Ovary (tissue), 10 donors: ENCODE measurements at places on chromosomes 13 and 19. TPM values are rescaled to one million over a fixed set of nuclear protein-coding genes. Genes with fewer than 3 reads are reported as not detected.

- no peaks in the 10 kb centered on the region for H3K4me1 ChIP-seq
- H3K27me3 ChIP-seq, result no peaks in the 10 kb centered on the region
- DNase-seq, result no peak
- no peaks in the 10 kb centered on the region for H3K36me3 ChIP-seq
- H3K27ac ChIP-seq, result no peak overlapping the region
- no peak overlapping the region for H3K4me3 ChIP-seq
These were observed 19.6 kb downstream of the KCNC3 start for GRCh38 chr19:50309396-50310125.

GRCh38 chr13:110109910-110110309, 197.0 kb downstream of the COL4A1 start:
- DNase-seq, result peak; percentile 50
- H3K27ac ChIP-seq, result no peak overlapping the region
- no peaks in the 10 kb centered on the region for H3K36me3 ChIP-seq
- H3K4me3 ChIP-seq, result no peak overlapping the region

DNA sequence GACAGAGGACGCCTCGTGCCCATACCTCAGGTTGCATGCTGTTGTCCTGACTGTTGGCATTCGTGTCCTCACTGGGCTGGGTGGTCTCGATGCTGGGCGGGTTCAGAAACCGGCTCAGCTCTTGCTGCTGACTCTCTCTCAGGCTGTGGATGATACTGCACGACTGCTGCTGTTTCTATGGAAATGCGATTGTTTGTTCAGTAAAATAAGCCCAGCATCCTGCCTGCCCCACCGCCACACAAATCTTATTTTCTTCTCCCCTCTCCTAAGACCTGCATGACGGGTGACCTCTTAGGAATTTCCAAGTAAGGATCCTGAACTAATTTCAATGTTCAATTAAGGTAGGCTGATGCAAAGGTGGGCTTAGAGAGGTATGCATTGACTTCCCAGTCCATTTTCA, 356.5 kb downstream of the NALCN start:
- DNase-seq, result no peak
- no peaks in the 10 kb centered on the region for H3K27me3 ChIP-seq

- H3K27me3 ChIP-seq, result no peaks in the 10 kb centered on the region
- no peak overlapping the region for H3K4me3 ChIP-seq
- H3K4me1 ChIP-seq, result no peaks in the 10 kb centered on the region
- H3K27ac ChIP-seq, result no peak overlapping the region
- DNase-seq, result no peak
These were observed 22.8 kb upstream of the RNF17 start for GRCh38 chr13:24741016-24741662.

The CGB1 gene
- not detected for total RNA-seq

The SBK2 gene
- not detected for total RNA-seq

DNA sequence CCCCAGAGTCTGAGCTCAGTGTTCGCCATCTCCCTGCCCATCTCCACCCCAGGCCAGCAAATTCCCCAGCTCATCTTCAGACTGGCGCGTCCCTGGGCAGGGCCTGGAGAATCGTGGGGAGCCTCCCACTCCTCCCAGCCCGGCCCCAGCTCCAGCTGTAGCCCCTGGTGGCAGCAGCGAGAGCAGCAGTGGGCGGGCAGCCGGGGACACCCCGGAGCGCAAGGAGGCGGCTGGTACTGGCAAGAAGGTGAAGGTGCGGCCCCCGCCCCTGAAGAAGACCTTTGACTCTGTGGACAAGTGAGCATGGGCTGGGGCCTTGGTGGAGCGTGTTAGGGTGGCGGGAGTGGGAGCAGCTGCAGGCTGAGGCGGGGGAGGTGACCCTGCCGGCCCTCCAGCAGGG, 8.4 kb upstream of the PRR19 start:
- H3K4me3 ChIP-seq, result no peak overlapping the region
- DNase-seq, result no peak
- H3K27ac ChIP-seq, result no peak overlapping the region
- no peaks in the 10 kb centered on the region for H3K4me1 ChIP-seq
- H3K27me3 ChIP-seq, result no peaks in the 10 kb centered on the region
- H3K36me3 ChIP-seq, result no peaks in the 10 kb centered on the region

DNA sequence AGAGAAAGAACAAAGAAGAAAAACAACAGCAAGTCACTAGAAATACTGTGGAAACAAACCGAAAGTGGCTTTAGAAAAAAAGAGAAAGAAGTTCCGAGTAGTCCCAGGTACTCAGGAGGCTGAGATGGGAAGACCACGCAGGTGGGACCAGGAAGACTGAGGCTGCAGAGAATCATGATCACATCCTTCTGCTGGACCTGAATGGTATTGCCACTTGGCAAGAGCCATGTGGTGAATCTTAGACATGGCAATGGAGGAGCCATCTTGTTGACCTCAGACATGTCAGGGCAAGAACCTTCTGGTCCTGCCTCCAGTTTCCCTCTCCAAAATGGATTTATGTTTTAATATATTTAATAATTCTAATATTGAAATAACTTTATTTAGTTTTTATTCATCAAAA, 37.4 kb upstream of the ZNF724 start:
- no peaks in the 10 kb centered on the region for H3K4me1 ChIP-seq
- H3K4me3 ChIP-seq, result no peak overlapping the region
- no peaks in the 10 kb centered on the region for H3K36me3 ChIP-seq

The HNRNPM gene
- 220 TPM for total RNA-seq

DNA sequence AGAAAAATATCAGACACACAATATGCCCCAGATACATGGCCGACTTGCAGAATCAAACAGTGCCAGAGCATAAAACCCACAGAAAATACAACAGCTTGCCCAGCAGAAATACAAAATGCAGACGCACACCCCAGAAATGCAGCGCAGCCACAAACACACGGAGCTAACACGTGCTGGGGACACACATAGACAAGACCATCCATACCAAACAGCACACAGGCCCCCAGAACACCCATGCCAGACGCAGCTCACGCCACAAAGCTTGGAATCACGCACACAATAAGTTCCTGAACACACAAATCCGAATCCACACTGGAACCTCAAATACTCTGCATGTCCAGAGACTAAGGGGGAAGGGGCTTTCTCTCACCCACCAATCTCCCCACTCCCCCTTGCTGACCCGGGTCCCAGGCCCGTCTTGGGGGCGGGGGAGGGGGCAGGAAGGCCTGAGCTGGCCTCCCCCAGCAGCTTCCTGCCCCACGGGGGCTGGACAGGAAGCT, 17.2 kb downstream of the CCDC97 start:
- no peak overlapping the region for H3K4me3 ChIP-seq
- H3K27ac ChIP-seq, result no peak overlapping the region
- peaks cover 29% of the 10 kb centered on the region for H3K4me1 ChIP-seq
- DNase-seq, result no peak
- no peaks in the 10 kb centered on the region for H3K27me3 ChIP-seq
- H3K36me3 ChIP-seq, result no peaks in the 10 kb centered on the region

The IGFL3 gene
- not detected for total RNA-seq
